ENCODE measurements at places on chromosomes 6 and 20.
A peak's percentile ranks its signal among the peaks of the same experiment; 100 is the strongest.

DNA sequence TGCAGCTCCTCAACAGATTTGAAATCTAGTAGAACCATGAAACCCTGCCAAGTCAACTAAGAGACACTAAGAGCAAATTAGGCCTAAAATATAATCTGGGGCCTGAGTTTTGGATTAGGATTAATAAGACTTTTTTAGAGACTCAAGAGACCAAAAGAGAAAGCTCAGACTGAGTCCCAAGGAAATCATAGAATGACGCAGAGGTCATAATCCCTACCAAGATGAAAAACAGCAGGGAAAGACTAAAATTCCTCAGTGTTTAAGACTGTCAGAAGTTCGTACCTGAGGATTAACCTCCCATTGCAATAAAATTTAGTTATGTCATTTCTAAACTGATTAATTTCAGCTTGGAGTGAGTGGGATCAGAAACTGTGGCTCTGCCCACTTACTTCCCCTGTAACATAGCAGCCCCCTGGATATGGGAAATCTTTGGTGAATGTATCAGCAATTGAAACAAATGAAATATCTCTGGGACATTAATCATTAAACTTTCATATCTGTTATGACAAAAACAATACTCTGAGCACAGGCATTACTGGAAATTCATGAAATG is 200.3 kb downstream of the EDN1 start:
- peak; percentile 18 for DNase-seq

GRCh38 chr6:166381381-166381732 is 1.4 kb downstream of the MPC1 start:
- DNase-seq, result no peak

DNA sequence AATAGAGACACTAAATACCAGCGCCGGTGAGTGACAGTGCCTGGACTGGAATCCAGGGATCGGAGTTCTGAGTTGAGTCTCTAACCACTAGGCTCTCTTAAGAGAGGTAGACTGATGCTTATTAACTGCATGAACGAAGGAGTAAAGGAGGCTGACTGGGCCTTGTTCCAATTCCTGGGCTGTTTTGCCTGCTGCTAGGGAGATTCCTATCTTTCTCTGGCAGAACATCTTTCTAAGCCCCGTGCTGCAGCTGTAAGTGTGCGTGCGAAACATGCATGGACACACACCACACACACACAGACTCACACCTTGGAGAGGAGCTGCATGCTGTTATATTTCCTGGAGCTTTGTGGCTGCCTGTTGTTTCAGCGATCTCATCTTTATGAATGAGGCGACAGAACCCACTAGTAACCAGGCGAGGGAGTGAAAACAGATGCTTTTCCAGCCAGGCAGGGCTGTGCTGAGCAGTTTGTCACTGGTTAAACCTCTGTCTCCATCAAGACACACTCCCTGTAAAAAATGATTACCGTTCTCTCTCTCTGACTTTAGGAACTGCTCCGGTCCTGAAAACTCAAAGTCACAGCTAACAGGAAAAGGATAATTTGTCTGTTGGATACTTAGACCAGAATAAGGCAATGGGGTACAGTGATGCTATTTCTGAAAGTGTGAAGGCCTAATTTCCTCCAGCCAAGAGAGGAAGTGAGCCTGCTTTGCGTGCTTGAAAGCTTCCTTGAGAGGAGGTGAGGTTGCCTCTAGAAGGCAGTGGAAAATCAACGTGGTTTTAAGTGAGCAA is 157.4 kb upstream of the ZNF217 start:
- peak; percentile 68 for DNase-seq

GRCh38 chr20:53672484-53673129 is 79.0 kb upstream of the ZNF217 start:
- DNase-seq, result no peak

- no peak for DNase-seq
These were observed 25.1 kb downstream of the PXDC1 start for GRCh38 chr6:3726421-3726820.

DNA sequence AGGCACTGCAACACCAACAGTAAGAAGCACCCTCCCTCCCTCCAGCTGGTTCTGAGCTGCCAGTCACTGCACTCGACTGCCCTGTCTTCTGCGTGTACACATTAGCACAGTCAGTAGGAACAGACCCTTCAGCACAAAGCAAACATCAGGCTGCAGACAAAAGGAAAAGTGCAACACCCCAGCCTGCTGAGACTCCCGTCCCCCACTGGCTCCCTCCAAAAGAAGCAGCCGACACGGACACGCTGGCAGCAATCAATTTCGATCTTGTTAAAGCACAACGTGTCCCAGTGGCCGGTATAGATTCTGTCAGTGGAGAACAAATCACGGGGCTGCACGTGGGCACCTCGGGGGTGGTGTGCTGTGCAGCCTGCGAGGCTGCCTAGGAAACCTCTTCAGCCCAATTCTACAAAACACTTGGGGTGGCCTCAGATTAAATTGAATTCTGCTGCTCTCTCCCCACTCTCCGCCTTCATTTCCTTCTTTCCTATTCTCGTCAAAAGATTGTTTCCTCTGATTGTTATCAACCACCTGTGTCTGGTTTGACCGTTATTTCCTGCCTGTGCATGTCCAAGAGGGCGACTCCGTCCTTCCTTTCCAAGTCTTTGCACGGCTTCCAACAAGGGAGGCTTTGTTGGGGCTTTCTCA is 38.7 kb downstream of the TRAF3IP2 start:
- no peak for DNase-seq

DNA sequence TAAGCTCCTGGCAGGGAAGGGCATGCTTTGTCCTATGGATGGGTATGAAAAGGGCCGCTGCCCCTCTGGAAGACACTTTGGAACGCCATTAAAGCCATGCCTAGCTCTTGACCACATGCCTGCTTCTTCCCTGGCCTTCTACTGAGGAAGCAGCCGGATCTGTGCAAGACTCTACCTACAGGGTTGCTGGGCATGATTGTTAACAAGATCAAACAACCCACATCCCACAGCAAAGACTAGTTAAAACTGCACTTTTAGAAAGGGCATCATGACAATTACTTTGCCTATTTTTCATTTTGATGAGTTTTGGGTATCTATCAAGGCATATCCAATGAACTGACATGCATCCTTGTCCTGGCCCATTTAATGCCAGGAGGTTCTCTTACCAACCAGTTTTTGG is 25.5 kb downstream of the NSFL1C start:
- no peak for DNase-seq

GRCh38 chr6:13172291-13172690 is 156.0 kb downstream of the TBC1D7 start:
- no peak for DNase-seq

DNA sequence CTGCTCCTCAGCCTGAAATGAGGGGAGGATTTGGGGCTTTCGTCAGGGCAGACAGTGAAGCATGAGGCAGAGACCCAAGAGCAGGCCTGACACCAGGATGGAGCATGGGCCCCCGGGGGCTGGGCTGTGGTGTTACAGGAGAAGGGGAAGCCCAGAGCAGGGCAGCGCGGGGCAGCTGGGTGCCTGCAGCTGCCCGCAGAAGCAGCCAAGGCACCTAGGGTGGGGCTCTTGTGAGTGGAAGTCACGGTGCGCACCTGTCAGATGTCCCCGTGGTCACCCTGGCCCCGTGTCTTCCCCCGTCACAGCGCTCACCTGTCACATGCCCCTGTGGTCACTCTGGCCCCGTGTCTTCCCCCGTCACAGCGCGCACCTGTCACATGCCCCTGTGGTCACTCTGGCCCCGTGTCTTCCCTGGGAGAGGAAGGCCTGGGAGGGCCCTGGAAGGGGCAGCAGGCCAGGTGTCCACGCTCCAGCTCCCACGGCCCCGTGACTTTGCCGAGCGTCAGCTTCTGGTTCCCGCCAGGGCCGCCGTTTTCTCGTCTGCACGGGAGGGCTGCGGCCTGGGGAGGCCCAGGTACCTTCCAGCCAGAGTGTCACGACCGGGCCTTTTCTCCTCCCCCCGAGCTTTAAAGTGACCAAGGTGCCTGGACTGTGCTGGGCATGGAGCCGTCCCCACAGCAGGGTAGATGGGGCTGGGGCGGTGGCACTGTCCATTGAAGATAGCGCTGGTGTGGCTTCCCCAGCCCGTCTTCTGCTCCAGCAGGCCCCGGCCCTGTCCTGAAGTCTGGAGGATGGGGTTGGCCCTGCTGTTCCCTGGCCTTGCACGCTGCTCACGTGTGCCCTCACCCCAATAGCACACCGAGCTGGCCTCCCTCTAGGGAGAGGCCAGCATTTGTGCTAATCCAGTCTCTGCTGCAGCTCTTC is 9.4 kb downstream of the ARFGAP1 start:
- DNase-seq, result no peak

GRCh38 chr6:10964684-10965083 is 77.8 kb downstream of the SYCP2L start:
- DNase-seq, result no peak

DNA sequence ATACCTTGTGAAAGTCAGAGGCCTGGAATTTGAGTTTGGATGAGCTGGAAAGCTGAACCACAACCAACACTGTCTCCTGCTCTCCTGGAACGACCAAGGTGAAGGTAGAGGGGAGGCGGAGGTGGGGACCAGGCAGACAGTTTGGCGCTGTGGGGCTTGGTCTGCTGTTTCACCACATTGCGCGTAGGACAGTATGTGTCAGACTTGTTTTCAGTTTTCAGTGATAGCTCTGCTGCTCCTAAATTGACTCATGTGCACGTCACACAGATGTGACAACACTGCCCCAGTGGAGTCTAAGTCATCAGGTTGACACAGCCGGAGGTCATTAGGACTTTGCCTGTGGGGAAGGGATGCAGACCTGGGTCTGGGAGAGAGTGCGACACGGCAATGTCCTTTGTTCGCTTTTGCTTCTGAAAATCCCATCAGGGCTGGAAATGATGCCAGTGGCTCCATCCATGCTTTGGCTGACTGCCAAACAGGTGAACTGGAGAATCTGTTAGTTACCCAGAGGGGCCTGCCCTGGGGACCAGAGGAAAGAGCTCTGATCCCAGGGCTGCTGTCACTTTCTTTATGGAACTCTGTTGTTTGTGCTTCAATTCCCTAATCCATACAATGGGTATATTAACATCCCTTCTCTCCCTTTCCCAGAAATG is 255.5 kb downstream of the CDC5L start:
- DNase-seq, result no peak

- DNase-seq, result no peak
These were observed 121.7 kb downstream of the BCAS1 start for GRCh38 chr20:53948383-53949318.

DNA sequence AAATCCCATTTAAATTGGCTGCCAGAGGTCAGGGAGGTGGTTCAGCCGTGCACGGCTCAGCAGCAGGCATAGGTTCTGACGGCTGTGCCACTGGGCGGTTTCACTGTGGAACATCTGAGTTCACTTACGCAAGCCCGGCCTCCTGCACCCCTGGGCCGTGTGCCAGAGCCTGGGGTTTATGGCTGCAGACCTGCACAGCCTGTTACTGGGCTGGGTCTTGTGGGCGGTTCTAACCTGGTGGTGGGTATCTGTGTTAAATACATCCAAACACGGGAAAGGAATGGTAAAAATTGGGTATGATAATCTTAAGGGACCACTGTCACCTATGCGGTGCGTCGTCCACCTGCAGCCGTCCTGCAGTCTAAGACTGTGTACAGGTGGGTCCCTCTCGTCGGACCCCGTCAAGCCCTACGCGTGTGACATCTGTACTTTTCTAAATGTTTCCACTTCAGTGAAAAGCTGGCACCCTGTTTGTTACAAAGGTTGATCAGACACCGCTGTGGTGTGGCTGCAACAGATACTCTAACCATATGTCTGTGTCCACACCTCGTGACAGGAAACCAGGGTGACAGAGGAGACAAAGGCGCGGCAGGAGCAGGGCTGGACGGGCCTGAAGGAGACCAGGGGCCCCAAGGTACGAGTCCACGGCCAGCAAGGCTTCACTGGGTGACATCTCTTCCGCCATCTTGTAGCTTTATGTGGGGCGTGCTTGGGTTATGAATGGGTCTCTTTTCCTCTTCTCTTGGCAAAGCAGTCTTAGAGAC is 21.5 kb downstream of the COL9A3 start:
- DNase-seq, result peak; percentile 35

- peak; percentile 48 for DNase-seq
These were observed 1.7 kb upstream of the SLC12A5 start for GRCh38 chr20:46027245-46027853.

GRCh38 chr6:111952821-111953540 is 79.7 kb upstream of the FYN start:
- DNase-seq, result no peak
